Cerebellar cortex (tissue), 1 donor: ENCODE measurements at places on chromosomes 12 and 14.

- DNase-seq = peak; percentile 72
Measured at GRCh38 chr14:59688224-59689170, 111.9 kb upstream of the CCDC175 start.

DNA sequence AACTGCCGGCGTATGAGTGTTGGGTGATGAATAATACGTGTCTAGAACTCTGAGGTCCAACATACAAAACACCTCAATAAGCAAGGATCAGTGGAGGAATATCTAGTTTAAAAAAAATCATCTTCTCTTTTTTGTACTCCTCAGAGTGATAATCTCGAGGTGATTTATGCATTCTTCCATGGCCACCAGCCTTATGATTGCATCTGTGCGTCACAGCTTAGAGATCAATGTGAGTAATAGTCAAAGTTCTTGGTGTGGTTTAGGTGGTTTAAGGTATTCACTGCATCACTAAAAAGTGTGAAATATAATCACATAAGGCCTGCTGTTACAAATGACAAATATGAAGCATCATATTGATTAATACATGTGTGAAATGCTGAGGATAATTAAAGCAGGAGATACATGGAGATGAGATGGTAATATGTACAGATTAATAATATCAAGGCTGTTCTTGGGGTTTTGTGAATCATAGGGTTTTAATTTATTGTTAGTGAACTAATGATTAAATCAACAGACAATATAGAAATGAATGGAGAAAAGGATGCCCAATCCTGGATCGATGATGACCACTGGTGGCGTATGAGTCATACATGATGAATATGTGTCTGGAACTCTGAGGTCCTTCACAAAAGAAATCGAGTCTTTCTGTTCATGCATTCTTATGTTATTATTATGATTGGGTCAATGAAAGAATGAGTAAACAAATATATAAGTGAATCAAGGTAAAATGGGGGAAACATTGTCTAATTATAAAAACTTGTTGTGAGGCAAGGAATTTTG lies 68.8 kb upstream of the RTL1 start:
- DNase-seq = no peak

DNA sequence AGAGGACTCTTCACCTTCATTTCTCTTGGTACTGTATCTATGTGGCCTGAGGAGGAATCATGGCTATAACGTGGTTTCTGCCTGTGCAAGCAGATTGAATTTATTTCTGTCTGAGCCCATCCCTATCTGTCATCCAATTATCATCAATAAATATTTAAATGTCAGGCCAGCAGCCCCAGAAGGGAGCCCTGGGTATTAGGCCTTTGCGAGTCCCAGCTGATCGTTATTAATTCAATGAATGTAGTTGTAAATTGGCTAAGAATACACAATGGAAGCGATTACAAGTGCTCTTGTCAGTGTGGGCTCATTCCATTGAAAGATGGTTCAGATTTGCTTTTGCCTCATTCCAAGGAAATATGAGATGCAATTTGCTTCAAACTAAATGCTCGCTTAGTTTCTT lies 142.0 kb downstream of the KTN1 start:
- DNase-seq = no peak

DNA sequence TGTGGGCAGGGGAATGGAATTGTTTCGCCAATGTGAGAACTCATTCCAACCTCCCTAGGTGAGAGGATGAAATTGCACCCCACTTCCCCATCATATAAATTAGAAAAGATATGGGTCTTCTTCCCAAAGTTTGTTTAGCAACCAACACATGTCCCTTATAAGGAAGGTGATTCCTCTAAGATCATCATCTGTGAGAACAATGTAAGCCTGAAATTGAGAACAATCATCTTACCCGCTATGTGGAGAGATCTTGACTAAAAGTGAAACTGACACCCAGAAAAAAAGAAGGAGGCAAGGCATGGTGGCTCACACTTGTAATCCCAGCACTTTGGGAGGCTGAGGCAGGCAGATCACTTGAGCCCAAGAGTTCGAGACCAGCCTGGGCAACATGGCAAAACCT lies 173.2 kb upstream of the HMGA2 start:
- DNase-seq = no peak

DNA sequence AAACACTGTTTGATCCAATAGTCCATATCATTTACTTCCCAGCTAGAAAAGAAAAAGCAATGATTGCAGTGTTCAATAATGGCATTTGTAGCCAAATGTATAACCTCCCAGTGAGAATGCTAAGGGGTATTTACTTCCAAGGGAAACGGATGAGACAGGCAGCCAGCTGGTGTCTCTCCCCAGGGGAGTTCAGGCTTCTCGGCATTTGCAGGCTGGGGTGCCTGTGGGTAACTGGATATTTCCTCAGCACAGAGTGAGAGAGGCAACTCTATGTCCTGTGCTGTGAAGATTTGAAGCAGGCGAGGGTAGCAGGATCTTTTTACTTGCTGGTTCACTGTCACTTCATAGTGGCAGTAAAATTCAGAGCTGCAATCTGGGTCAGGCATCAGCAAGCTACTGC lies 1455.6 kb upstream of the TMEM132C start:
- peak; percentile 1 for DNase-seq

GRCh38 chr12:102883204-102883799 lies 33.7 kb downstream of the PAH start:
- peak; percentile 37 for DNase-seq

GRCh38 chr12:34292736-34293625 lies 270.7 kb downstream of the ALG10 start:
- DNase-seq = no peak

- DNase-seq = no peak
Measured at GRCh38 chr14:91223028-91223783, 21.3 kb downstream of the GPR68 start.

- no peak for DNase-seq
Measured at GRCh38 chr14:67971627-67972625, 152.3 kb downstream of the RAD51B start.

GRCh38 chr14:102430212-102430908 lies 67.6 kb downstream of the TECPR2 start:
- no peak for DNase-seq

GRCh38 chr14:95573313-95573712 lies 38.5 kb downstream of the GLRX5 start:
- DNase-seq = no peak

DNA sequence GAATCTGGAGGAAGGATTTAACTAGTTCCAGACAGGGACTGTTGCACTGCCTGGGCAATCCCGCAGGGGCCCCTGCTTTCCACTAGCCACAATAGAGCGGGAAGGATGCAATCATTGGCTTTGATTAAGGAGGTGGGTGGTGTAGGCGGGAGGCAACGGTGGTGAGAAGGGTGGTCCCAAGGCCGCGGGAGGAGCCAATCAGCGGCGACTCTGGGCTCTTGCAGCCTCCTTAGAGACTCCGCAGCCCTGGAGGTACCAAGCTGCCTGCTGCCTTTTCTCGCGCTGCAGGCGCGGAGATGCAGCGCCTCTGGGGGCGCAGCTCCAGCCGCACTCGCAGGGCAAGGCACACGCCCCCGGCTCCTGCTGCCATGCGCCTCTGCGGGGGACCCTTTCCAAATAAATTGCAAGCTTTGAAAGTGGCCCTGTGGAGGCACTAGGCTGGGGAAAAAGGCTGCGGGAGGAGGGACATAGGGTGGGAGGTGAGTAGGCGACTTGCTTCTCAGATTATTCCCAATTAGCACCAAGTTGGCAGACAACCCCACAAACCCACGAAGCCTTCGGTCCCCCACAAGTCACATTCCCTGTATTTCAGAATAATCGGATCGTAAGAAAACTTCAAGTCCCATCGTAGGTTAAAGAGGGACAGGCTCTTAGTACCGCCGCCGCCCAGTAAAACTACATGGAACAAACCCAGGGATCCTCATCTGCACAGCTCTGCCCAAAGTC lies 858 bp upstream of the KCNA1 start:
- DNase-seq = peak; percentile 63

GRCh38 chr12:116125956-116126566 lies 151.4 kb downstream of the MED13L start:
- DNase-seq = no peak

DNA sequence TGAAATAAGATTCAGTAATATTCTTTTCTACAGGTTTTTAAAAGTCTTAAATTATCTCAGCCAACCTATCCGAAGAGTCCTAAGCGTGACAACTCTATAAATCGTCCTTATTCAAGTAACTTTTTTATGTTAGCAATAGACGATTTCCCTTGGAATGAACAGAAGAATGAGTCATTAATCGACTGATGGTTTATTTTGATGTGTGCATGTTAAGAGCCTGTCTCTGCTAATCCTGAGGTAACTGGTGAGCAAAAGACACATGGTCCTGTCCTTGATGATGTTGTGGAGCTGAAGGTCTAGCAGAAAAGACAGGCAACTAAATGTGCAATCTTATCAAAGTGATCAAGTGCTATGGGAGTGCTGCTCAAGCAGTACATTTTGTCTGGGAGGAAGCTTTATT lies 80.4 kb downstream of the DAAM1 start:
- no peak for DNase-seq

DNA sequence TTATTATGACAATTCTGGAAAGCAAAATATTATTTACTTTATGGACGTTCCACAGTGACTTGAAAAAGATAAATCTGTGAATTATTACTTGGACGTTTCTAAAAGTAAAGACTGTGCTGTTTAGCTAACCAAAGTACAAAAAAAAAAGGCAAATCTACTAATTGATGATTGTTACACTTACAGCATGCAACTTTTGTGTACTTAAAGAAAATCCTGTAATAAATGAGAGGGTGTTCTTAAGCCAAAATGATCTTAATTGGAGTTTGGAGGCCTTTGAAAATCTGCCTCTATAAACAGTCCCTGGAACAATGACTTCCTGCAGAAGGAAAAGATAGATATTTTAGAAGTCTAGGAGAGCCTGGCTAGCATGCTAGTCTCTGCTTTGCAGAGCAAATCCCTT lies 434.0 kb upstream of the SYT1 start:
- DNase-seq = no peak

DNA sequence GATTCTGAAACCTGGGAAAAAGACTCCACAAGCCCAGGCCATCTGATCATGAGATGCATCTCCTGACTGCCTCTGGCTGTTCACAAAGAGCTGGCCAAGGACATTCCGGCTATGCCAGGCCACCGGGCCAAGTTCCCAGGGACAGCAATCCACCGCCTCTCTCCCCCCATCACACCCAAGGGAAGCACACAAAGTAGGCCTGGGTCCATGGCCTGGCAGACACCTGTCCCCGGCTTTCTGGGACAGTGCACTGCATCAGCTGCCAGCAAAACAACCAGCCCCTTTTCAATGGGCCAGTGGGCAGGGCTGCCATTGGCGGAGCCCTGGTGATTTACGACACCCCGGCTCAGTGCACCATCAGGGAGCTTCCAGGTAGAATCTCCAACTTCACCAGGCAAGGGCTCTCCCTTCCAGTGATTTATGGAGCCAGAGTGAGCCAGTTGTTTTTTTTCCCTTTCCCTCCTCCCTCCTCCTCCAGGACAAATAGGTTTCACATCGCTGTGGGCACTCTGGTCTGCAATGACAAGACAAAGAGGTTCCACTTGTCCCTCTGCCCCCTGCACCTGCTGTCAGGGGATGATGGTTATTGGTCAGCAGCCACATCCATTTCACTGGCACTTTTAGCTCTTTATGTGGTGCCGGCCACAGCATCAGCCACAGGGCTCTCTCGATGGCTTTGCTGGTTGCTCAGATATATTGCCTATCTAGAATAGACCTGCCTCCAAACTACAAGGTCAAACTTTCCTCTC lies 149.6 kb downstream of the SLC38A6 start:
- no peak for DNase-seq

DNA sequence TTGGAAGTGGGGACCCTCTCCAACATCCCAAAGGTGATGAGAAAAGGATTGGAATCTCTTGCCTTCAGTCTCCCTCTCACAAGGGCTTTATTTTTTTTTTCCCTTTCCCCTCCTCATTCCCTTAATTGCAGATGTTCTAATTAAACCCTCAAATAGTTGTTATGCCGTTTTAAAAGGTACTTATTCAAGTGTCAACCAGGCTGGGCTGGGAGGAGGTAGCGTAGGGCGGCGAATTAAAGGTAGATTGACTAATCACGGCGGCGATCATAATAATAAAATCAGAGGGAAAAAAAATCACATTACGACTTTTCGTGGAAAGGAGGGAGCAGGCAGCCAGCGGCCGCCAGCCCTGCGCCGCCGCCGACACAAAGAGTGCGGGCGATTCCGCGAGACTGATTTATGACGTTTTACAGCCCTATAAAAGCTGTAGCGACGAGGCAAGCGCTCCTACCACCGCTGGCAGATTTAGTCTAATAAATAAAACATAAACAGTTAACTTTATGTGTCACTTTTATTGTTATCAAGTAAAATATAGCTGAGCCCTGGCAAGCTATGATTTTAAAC lies 1.7 kb upstream of the HOXC4 start:
- DNase-seq = no peak

DNA sequence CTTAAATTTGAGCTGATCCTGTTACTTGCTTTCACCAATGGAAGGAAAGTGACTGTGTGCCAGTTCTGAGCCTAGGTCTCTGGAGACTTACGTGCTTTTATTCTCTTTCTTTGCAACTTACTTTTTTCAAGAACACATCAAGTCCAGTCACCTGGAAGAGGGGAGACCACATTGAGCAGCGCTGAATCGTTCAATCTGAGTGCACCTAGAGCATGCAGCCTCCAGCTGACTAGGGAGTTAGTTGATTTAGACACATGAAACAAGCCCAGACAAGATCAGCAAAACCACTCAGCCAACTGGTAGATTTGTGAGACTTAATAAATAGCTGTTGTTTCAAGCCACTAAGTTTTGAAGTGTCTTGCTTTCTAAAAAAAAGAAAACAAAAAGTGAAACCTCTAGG lies 1014.8 kb upstream of the FBXO33 start:
- DNase-seq = no peak

GRCh38 chr14:55059333-55059732 lies 7.9 kb downstream of the MAPK1IP1L start:
- no peak for DNase-seq

- DNase-seq = no peak
Measured at GRCh38 chr14:61418746-61419145, 97.4 kb downstream of the PRKCH start.

DNA sequence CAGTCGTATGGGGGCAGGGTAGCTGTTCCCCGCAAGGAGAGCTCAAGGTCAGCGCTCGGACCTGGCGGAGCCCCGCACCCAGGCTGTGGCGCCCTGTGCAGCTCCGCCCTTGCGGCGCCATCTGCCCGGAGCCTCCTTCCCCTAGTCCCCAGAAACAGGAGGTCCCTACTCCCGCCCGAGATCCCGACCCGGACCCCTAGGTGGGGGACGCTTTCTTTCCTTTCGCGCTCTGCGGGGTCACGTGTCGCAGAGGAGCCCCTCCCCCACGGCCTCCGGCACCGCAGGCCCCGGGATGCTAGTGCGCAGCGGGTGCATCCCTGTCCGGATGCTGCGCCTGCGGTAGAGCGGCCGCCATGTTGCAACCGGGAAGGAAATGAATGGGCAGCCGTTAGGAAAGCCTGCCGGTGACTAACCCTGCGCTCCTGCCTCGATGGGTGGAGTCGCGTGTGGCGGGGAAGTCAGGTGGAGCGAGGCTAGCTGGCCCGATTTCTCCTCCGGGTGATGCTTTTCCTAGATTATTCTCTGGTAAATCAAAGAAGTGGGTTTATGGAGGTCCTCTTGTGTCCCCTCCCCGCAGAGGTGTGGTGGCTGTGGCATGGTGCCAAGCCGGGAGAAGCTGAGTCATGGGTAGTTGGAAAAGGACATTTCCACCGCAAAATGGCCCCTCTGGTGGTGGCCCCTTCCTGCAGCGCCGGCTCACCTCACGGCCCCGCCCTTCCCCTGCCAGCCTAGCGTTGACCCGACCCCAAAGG lies 804 bp downstream of the GAPDH start:
- DNase-seq = peak; percentile 61
